ENCODE measurements at places on chromosomes 1 and 21.

DNA sequence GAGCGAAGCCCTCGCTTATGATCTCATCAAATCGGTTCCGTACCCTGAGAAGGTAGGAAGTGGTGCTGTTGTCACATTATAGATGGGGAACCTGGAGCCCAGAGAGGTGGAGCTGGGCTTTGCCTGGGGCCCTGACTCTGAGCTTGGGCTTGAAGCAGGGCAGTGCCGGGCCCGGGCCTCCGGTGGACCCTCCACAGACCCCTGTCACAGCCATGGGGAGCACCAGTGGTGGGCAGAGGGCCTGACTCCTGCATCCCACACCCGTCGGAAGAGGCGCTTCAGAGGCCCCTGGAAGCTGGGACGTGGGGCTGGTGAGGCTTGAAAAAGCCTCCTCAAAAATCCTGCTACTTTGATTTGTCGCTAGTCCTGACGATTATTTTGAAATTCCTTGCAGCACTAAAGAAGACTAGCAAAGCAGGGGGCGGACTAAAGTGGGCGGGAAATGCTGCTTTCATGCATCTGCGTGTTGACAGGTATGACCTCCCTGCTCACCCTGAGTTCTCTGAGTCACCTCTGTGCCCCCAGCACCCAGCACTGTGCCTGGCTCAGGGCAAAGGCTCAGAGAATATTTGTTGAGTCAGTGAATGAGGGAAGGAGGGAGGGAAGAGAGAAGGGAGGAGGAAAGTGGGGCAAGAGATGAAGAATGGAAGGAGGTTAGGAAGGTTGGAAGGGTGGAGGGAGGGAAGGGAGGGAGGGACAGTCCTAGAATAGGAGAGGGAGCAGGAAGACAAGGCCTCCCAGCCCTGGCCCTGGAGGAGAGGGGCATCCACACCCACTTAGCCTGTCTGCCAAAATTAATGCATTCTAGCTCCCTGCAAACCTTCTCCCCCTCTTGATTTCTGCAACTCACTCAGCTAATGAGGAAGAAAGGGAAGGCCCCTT lies 262.8 kb upstream of the VAMP3 start:
- no peak for ATAC-seq

- no peak for ATAC-seq
Observed at GRCh38 chr1:151133018-151133806, 13.2 kb downstream of the SEMA6C start.

- ATAC-seq, result no peak
Observed at GRCh38 chr1:208045463-208046260, 134.7 kb upstream of the CD34 start.

DNA sequence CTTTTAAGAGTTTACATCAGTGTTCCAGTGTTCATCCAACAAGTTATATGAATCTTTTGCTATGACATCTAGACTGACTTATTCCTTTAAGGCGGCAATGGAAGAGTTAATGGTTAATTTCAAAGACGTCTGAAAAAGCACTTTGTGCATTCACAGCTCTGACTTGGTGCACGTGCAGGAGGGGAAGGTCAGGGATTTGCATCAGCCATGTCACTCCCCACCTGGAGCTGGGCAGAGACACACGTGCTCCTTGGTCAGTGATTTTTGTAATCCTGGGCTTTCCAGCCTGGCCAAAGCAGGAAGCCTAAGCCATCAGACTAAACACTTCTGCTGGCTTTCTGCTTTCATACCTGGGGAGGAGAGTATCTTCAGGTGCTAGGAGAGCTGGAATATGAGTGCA lies 96.3 kb downstream of the ST3GAL3 start:
- no peak for ATAC-seq

GRCh38 chr1:156487862-156488261 lies 12.7 kb downstream of the MEF2D start:
- ATAC-seq, result peak; percentile 80

GRCh38 chr1:64956010-64956640 lies 10.2 kb downstream of the JAK1 start:
- ATAC-seq, result peak; percentile 25

DNA sequence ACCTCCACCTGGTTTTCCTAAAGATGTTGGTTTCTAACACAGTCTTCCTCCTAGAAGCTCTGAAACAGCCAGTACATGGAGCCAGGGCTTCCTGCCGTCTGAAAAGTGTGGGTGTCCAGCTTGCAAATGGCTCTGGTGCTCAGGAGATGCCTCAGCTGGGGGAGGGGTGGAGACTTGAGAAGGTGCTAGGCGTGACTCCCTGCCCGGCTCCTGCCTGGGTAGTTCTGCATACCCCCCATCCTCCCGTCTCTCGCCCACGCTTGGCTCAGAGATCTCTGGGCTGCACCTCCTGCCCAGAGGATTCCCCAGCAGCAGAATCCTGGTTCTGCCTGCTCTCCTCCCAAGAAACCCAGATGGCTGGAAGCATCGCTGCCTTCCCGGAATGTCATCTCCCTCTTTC lies 16.9 kb downstream of the STUM start:
- ATAC-seq, result no peak

- ATAC-seq, result no peak
Observed at GRCh38 chr1:113999799-114000198, 20.5 kb downstream of the OLFML3 start.

DNA sequence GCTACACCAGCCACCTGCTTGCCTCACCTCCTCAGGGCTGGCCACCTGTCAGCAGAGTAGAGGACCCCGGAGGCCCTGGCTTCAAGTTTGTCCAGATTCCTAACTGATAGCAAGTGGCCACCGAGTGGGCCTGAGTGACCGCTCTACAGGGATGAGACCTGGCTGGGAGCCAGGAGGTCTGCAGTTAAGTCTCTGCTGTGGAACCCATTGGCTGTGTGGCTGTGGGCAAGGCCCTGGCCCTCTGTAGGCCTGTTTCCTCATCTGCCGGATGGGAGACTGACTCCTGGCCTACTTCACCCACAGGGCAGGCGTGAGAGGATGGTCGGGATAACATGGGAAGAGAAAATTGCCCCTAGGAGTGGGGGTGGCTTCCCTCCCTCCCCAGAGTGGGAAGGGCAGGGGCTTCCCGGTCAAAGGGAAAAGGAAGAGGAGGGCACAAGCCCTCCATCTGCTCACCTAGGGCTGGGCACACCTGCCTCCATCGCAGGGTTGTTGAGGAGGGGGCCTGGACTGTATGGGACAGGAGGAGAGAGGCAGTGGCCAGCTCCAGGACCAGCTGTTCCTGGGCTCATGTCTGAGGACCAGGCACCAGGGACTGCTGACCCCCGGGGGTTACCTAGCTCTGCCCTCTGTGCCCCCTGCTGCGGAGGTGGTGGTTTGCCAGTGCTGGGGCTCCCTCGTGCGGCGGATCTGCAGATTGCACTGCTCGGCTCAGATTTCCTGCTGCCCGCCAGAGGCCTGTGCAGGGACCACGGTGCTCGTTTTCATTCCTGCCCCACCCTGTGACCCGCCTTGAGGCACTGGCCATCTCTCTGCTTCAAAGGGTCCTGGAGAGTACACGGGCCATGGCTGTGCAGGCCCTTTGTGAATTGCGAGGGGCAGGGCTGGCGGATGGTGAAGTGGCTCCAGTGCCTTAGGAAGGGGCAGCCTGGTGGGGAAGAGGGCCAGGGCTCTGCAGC lies 9.1 kb upstream of the MTFR1L start:
- ATAC-seq, result peak; percentile 78

DNA sequence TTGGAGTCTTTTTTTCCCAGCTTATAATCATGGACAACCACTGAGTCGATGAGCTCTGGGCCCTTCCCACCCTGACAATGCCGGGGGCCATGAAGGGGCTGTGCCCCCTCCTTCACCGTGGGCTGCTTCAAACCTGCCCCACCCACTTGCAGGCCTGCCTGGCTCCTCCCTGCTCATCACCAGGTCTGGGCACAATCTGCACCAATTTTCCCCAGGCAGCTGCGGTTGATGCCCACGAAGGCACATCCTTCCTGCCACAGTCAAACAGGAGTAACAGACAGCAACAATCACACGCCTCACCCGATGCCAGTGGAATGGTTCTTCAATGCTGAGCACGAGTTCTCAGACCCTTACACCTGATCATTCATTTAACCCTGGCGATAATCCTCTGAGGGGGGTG lies 18.9 kb downstream of the PGLYRP3 start:
- no peak for ATAC-seq

- no peak for ATAC-seq
Observed at GRCh38 chr1:26959270-26959669, 998 bp downstream of the KDF1 start.

- no peak for ATAC-seq
Observed at GRCh38 chr1:10834770-10835412, 38.4 kb upstream of the CASZ1 start.

DNA sequence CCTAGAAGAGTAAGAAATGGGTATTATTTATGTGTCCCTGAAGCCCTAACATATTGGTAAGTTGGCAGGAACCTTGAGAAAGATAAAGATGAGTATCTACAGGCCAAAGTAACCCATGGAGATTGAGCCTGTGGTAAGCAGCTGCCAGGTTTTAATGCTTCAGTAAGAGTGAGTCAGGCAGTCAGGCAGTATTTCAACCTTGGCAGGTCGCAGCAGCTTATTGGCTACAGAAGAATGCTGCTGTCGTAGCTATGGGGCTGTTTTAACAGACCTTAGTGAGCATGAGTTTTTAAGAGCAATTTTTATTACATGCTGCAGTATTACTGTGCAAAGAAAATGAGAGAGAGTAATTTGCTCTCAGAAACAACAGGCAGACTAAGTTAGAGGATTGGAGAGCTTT lies 10.3 kb upstream of the SLC30A10 start:
- no peak for ATAC-seq

GRCh38 chr1:235327559-235328270 lies at the start of gene ARID4B:
Gene ARID4B, minus strand, starts transcription at chr1:235328179. Its CDS starts 1,260 bp downstream, at chr1:235326919.
- ATAC-seq, result no peak

DNA sequence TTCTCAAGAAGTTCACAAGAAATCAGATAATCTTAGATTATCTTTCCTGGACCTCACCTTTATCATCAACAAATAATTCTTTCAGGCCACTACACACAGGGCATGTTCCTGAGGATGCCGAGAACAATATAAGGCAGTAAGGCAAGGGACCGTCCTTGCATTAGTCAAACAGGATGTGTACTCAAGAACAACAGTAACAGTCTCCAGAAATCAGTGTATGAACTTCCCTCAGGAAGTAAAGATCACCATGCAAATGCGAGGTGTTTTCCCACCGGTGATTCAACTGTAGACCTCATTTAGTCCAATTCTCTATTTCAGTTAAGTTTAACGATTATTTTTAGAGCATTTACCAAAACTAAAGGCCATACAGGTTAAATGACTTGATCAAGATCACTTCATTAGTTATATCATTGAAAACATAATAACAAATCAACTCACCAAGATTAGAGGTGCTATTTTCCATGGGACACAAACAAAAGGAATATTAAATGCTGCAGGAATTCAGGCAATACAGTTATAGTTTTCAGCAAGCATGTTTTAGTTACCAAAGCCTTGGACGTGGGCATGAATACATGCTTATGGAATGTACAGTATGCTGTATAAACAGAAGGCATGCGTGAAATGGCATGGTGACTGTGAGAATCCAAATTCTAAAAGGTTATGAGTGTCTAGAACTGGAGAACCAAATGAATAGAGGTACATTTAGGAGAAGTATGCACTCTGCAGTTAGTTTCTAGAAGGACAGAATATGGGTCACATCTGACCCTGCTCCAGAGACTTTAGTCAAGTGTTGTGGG lies 145.2 kb downstream of the TNR start:
- ATAC-seq, result no peak

DNA sequence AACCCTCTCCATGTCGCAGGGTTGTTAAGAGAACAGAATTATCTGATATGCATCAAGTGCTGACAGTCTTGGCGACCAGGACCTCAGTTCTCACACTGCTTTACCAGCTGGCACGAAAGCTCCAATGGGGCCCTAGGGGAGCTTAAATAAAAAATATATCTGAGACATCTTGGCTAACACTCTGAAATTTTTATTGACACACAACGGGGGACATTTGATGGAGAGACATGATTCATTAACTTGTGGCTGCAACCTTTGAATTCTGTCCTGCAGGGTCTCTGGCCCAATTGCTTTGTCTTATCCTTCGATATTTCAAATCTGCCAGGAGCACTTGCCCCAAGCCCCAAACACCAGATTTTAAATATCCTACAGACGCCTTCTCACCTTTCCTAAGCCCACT lies 567.0 kb downstream of the AJAP1 start:
- ATAC-seq, result no peak

GRCh38 chr1:220294846-220295301 lies 22.6 kb upstream of the RAB3GAP2 start:
- no peak for ATAC-seq

DNA sequence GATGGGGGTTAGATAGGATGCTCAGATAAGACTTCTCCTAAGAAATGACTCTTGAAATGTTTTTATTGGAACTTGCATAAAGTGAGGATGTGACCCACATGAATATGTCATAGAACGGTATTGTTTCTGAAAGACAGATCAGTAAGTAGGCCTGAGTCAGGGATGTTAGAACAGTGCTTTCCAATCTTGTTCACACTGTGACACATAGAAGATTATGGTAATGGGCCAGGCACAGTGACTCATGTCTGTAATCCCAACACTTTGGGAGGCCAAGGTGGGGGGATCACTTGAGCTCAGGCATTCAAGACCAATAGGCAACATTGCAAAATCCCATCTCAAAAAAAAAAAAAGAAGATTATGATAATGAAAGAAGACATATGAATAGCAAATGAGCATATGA lies 32.9 kb downstream of the FMO4 start:
- ATAC-seq, result no peak

DNA sequence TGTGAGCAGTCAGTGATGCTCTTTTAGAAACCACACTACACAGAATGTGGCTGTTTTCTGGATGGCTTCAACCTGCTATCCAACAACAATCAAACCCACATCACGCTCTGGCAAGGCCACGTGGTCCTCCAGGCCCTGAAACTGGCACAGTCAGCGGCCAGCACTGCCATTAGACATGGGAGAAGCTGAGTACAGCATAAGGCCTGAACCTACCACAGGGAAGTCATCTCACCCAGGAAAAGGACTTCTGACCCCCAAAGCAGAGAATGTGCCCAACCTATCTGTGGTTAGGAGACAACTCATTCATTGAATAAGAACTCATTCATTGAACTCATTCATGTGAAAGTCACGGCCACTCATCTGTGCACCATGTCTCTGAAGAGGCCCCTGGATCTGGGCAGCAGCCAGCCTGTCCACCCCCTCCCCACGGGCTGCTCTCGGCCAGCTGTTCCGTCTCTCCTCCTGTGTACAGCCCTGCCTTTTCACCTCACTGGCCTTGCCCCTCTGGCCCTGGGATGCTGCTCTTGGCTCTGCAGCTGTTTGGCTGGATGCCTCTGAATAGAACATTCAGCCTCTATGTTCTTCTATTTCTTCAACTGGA lies 41.1 kb downstream of the C1orf198 start:
- ATAC-seq, result no peak

DNA sequence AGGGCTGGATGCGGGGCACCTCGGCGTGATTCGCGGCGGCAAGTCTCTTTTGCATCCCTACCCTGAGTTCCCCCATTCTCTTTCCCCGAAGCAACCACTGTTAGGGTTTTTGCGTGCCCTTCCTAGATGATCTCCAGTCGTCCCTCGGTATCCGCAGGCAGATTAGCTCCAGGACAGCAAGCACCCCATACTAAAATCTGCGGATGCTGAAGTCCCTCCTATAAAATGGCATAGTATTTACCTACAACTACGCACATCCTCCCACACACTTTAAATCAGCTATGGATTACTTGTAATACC lies 22.8 kb upstream of the CFAP126 start:
- ATAC-seq, result peak; percentile 16

- no peak for ATAC-seq
Observed at GRCh38 chr1:14615549-14616218, 17.2 kb downstream of the KAZN start.
